ENCODE measurements at places on chromosomes 4 and X.

- no peak for DNase-seq
Observed at GRCh38 chr4:90190525-90190924, 63.3 kb downstream of the CCSER1 start.

GRCh38 chr4:7371210-7371941 is 63.4 kb downstream of the PSAPL1 start:
- no peak for DNase-seq

GRCh38 chr4:155073852-155074251 is 134.6 kb upstream of the NPY2R start:
- DNase-seq = no peak

DNA sequence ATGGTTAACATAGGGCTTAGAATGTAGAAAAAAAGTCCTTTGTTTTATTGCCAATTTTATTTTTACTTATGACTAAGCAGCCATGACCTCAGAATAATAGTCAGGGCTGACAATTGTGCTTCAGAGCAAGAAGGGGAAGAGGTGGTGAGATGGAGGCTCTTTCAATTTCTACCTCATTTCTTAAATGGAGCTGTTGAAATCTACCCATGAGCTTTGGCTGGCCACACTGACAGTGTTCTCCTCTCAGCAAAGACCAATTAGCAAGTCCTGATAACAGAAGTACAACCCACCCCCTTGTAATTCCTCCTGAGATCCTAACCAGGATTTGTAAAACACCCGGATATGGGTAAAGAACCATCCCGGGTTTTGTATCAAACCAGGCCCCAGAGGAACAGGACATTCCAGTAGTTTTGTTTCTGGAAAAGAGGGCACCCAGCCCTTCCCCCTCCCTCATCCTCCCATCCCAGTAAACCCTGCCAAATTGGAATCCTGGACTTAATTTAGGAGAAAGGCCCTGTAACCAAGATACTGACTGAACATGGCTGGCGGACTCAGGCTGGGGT is at the start of gene HEPH:
Gene HEPH (plus strand): TSS at position 399 of the 563 bp plus-strand sequence. CDS start 6,324 bp downstream, outside the sequence.
- DNase-seq = no peak

DNA sequence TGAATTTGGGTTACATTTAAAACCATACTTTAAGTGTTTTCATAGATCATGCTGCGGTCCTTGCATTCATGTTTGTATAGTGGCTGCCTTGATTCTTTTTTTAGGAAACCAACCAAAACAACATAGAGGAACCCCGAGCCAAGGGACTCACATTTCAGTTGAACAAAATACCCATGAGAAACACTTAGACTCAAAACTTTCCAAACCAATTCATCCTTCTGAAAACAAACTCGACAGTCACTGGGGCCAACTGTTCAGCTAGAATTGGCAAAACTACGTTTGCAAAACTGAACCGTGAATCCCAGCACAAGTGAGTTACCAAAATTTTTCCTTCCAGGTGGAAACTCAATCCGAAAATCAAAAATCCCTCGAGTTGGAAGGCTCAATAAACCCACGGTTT is 1.4 kb downstream of the ADGRA3 start:
- DNase-seq = no peak

Data from activated gamma-delta T cell treated with anti-CD3 and anti-CD28 coated beads, Interleukin-2, amount 50 U/mL, for 16 hours (primary cell).